Occipital lobe (tissue), 3 donors: ENCODE measurements at places on chromosomes 6 and 20. TPM values are rescaled to one million over a fixed set of nuclear protein-coding genes. Genes with fewer than 3 reads are reported as not detected.

The GPR31 gene
- not detected for total RNA-seq

The GID8 gene
- 56.9 TPM for total RNA-seq

The DEFB112 gene
- total RNA-seq, result not detected

GRCh38 chr6:367891-368630 lies 23.5 kb upstream of the IRF4 start:
- no peak for DNase-seq

GRCh38 chr6:159279790-159280277 lies 110.6 kb downstream of the FNDC1 start:
- no peak for DNase-seq

- no peak for DNase-seq
Observed at GRCh38 chr6:144148886-144149285, 1.4 kb upstream of the STX11 start.

DNA sequence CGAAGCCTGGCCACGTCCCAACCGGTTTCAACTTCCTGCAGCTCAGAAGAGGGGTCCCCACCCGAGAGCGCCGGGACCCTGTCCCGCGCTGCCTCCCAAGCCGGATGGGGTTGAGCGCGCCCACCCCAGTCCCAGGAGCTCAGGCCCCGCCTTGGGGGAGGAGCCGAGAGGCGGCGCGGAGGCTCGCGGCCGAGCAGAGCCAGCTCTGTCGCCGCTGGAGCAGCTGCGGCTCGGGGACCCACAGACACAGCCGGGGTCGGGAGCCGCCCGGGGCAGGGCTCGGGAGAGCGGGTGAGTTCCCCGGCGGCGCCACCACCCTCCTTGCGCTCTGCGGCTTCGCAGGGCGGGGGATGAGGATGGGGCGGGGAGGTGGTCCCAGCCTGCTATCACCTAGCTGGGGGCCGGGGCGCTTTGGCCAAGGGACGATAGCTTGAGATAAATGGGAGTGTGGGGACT lies at the start of gene PPP1R16B:
Gene PPP1R16B, plus strand, starts transcription at position 196 of the 456 bp plus-strand sequence. CDS start 30,229 bp downstream, outside the sequence.
- DNase-seq, result peak; percentile 57

GRCh38 chr6:89454300-89454699 lies 21.3 kb downstream of the ANKRD6 start:
- no peak for DNase-seq
